ENCODE measurements at places on chromosomes 2 and 18.

- no peak for DNase-seq
Measured at GRCh38 chr2:111632661-111633060, 251.3 kb downstream of the ANAPC1 start.

DNA sequence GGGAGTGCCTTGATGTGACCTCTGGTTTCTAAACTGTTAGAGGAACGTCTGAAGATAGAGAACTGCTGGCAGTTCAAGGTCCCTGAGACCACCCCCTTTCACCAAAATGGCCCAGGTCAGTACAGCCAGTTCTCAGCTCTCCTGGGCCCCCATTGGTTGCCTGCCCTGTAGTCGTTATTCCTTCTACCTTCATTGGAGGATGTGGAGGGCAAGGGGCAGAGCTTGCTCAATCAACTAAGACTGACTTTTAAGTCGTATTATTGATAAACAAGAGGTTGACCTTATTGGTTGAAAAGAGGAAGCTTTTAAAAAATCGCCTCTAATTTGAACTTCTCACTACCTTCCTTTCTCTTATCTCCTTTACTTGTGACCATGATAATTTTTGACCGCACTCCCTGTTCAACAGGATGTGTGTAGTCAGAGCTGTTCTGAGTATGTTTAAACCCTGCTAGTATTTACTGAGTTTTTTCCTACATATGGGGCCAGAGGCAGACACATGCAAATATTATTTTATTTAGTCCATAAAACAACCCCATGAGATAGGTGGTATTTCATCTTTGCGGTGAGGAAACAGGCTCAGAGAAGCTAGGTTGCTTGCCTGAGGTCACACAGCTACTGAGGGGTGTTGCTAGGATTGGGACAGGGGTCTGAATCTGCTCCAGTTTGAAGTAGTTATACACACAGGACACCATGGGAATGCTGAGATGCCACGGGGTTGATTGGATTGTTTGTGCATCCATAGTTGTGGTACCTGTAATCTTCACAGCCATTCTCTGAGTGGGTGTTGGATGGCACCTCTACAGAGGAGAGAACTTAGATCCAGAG, 65.9 kb downstream of the TMEM247 start:
- no peak for DNase-seq

GRCh38 chr2:191994749-191995148, 147.9 kb upstream of the CAVIN2 start:
- no peak for DNase-seq

GRCh38 chr2:111062417-111062816, 58.3 kb upstream of the BCL2L11 start:
- DNase-seq, result no peak

DNA sequence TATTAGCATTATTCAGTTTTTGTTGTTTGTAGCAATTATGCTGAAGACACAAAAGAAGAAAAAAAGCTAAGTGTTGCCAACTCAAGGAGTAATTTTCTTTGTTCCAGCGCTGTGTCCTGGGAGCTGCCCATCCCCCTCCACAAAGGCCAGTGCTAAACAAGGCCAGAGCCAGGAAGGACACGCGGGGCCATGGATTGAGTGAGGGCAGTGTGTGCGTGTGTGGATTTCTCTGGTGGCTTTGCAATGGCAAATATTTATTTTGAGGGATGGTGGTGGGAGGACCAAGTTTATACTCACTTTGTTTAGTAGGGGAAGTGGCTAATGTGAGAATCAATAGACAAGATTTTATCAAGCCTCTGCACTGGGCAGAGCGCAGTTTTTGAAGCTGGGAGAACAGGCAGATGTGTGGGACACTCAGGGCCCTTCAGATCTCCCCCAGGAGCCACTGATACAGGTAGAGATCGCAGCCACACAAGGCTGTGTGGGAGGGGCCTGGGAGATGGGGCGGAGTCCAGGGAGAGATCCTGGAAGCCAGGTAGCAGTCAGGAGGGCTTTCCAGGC, 11.4 kb downstream of the AGAP1 start:
- no peak for DNase-seq

DNA sequence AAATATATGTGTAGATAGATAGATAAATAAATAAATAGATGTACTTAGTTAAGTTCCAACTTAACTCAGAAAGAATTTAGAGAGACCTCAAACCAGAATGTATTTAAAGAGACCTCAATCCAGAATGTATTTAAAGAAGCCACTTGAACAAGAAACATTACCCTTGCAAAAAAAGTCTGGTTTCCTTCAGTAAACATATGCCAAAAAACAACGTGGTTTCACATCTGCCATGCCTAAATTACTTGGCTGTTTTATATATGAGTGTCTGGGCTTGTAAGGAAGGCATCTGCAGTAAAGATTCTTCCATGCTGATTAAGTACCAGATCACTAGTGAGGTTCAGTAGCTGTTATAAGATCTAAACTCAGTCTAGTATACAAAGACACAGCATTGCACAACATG, 29.1 kb upstream of the RPE start:
- DNase-seq, result no peak

- no peak for DNase-seq
Measured at GRCh38 chr2:158325782-158326340, 130.7 kb downstream of the CCDC148 start.

- DNase-seq, result no peak
Measured at GRCh38 chr2:237483018-237483731, 3.9 kb upstream of the MLPH start.

- no peak for DNase-seq
Measured at GRCh38 chr2:241850544-241851324, 8.0 kb downstream of the PDCD1 start.

- no peak for DNase-seq
Measured at GRCh38 chr2:235506291-235506996, 12.6 kb downstream of the AGAP1 start.

- no peak for DNase-seq
Measured at GRCh38 chr2:192254444-192254843, 59.7 kb upstream of the TMEFF2 start.

DNA sequence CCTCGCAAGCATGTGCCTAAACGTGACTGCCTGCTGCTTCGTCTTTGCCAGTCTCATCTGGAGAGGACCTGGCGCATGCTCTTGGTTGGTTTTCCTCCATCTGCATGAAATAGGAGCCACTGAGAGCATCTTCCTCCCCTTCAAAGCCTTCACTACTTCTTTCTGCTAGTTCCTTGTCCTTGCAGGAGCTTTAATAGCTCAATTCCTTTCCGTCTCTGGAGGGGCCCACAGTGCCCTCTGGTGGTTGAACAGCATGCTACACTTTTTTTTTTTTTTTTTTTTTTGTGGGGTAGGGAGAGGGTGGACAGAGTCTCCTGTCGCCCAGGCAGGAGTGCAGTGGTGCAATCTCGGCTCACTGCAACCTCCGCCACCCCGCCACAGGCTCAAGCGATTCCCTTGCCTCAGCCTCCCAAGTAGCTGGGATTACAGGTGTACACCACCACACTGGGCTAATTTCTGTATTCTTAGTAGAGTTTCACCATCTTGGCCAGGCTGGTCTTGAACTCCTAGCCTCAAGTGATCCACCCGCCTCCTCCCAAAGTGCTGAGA, 59.6 kb downstream of the SP110 start:
- no peak for DNase-seq
